ENCODE measurements at places on chromosomes 3 and 15.

GRCh38 chr3:6025032-6025431 lies 835.9 kb upstream of the GRM7 start:
- no peaks in the 10 kb centered on the region for H3K27me3 ChIP-seq
- H3K4me1 ChIP-seq, result no peaks in the 10 kb centered on the region
- H3K4me3 ChIP-seq, result no peak overlapping the region
- no peak overlapping the region for H3K27ac ChIP-seq
- no peak for DNase-seq
- H3K36me3 ChIP-seq, result no peaks in the 10 kb centered on the region

DNA sequence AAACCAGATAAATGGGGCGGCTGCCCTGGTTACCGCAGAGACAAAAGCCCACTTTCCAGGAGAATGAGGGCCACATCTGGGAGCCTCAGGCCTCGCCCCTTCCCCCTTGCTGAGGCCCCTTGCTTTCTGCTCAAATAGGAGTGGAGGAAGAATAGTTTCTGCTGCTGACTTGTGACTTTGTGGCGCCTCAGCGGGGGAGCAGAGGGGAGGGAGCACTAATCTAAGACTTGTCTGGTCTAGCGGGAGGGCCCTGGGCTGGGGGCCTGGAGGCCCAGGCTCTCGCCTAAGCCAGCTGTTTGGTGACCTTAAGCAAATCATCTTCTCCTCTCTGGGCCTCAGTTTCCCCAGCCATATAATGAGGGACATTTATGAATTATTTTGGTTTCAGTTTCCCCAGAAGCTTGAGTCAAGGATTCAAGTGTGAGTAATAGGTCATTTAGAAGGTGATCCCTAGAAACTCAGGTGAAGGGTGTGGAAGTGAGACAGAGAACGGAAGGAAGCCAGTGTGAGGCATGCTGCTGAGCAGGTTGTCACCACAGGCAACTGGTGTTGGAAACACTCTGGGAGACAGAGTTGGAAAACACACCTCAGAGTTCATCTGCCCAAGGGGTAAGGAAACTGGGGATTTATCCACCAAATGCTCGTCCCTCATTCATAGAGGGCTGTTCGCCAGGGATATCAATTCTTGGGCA lies 25.9 kb upstream of the SMAD3 start:
- no peak for DNase-seq
- no peaks in the 10 kb centered on the region for H3K36me3 ChIP-seq
- H3K4me1 ChIP-seq, result peaks cover 31% of the 10 kb centered on the region
- no peak overlapping the region for H3K27ac ChIP-seq

GRCh38 chr3:114377426-114377825 lies 83.6 kb downstream of the TIGIT start:
- DNase-seq, result no peak
- H3K27me3 ChIP-seq, result no peaks in the 10 kb centered on the region
- no peaks in the 10 kb centered on the region for H3K4me1 ChIP-seq

- no peak overlapping the region for H3K4me3 ChIP-seq
- no peak overlapping the region for H3K27ac ChIP-seq
- H3K36me3 ChIP-seq, result no peaks in the 10 kb centered on the region
- H3K4me1 ChIP-seq, result no peaks in the 10 kb centered on the region
- no peaks in the 10 kb centered on the region for H3K27me3 ChIP-seq
Observed at GRCh38 chr3:107512108-107512507, 10.7 kb upstream of the BBX start.

DNA sequence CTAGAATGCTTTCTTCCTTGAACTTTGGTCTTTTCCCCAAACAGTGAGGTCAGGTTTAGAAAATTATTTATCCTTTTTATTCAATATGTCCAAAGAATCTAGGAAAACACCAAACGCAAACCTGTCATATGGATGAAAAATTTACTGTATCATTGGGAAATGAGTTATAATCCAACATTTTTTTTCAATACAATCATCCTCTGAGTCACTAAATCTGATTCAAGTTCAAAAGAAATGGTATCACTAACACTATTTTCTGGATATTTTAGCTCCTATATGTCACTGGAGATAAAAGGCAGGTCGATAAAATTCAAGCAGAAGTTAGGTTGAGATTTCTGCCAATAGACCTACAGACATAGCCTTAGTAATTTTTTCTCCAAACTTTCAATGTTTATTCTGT lies 591.6 kb upstream of the AGTR1 start:
- no peaks in the 10 kb centered on the region for H3K36me3 ChIP-seq
- H3K27ac ChIP-seq, result no peak overlapping the region
- H3K4me3 ChIP-seq, result no peak overlapping the region
- H3K4me1 ChIP-seq, result no peaks in the 10 kb centered on the region
- H3K27me3 ChIP-seq, result no peaks in the 10 kb centered on the region

DNA sequence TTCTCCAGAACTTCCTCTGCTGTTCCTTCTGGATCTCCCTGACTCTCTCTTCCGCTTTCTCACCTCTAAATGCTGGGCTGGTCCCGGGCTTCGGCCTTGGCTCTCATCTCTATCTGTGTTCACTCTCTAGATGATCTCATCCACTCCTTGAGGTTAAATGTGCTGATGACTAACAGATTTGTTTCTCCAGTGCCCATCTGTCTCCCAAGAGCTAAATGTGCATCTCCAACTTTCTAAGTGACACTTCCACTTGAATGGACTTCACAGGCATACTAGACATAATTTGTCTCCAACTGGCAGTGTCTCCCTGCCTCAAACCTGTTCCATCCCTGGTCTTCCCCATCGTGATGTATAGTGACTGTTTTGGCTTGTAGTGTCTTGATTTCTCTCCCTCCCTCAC lies 95.3 kb downstream of the ITPR1 start:
- H3K4me1 ChIP-seq, result peaks cover 31% of the 10 kb centered on the region
- H3K27me3 ChIP-seq, result no peaks in the 10 kb centered on the region
- H3K36me3 ChIP-seq, result no peaks in the 10 kb centered on the region
- no peak overlapping the region for H3K27ac ChIP-seq
- no peak for DNase-seq

DNA sequence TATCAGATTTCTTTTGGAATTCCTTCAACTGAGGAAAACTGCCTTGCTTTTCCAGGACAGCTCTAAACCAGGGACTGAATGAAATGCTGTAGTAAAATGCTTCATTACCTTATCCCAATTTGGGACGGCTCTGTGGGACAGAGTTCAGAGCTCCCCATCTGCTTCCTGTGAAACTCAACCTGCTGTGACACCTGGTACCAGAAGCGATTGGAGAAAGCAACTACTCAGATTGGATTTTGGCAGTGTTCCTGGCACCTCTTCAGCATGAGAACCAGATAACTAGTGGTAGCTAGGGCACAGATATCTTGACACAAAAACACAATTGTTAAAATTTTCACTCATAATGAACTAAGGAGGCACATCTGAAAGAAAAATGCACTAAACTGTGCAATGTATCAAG lies 539.1 kb downstream of the SI start:
- no peaks in the 10 kb centered on the region for H3K4me1 ChIP-seq
- no peak overlapping the region for H3K27ac ChIP-seq
- H3K36me3 ChIP-seq, result no peaks in the 10 kb centered on the region
- H3K27me3 ChIP-seq, result no peaks in the 10 kb centered on the region
- no peak overlapping the region for H3K4me3 ChIP-seq
- no peak for DNase-seq

All from natural killer cell (primary cell).